Stimulated activated CD4-positive, alpha-beta T cell treated with anti-CD3 and anti-CD28 coated beads, Interleukin-2, amount 100 ng/mL, for 48 hours (primary cell): ENCODE measurements at places on chromosomes 4 and X.

- peak; percentile 7 for DNase-seq
Measured at GRCh38 chr4:73257651-73258435, 755 bp downstream of the ANKRD17 start.

- DNase-seq = no peak
Measured at GRCh38 chr4:139962130-139962684, 191.8 kb downstream of the MAML3 start.

DNA sequence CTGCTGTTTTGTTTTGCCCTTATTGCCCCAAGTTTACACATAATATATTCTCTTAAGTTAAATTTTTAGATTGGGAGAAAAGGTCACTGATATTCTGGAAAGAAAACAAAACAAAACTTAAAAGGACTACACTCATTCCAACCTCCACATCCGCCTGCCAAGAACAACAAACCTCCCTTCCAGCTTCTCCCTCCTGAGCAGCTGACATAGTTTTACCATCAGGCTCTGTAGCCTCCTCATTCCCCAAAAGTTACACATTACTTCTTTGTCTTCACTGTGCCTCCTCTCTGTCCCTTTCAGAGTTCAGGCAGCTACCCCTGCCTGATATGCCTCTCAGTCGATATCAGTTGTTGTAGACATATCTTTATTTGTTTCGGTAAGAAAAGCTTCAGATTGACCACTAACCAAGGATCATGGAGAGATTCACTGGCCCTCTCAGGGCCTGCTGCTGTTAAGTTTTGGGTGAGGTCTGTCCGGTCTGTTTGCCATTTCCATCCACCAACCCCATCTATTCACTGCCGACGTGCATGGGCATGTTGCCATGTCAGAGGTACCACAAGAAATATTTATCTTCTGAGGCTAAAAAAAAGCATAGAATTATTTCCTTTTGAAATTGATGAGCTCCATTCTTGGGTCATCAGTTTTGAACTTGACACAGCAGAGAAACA is 164.1 kb downstream of the GASK1B start:
- DNase-seq = no peak

GRCh38 chrX:41481264-41482109 is 34.3 kb downstream of the NYX start:
- DNase-seq = no peak

- no peak for DNase-seq
Measured at GRCh38 chr4:17758485-17758884, 22.9 kb downstream of the FAM184B start.

DNA sequence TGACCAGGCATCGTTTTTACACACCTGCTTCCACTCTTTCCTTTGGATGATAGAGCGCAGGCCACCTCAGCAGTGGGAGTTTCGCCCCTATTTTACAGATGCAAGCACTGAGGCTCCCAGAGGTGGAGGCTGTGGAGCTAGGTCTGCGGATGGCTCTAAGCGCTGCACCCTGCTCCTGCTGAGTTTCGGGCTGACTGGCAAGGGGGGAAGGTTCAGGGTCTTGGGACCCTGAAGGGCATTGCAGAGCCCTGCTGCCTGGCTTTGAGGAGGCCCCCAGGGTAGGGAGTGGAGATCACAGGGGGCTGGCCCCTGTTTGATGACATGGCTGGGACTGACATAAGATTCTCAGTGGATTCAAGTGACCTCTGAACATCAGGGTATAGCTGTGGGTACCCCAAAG is 62.8 kb upstream of the NKX1-1 start:
- DNase-seq = no peak

DNA sequence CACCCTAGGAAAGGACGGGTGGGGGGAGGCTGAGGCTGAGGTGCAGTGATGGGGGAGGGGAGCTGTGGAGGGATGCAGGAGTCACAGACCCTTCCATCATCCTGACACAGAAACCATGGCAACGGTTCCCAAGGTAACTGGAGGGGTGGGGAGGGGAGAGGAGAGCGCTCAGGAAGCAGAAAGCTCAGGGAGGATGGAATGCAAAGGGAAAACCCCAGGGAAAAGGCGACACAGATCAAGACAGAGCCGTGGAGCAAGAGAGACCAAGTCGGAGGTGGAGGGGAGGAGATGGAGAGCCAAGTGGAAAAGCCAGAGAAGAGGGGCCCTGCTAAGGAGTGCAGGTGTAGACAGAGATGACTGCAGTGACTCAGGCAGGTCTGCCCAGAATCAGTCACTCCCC is 14.5 kb downstream of the L1CAM start:
- DNase-seq = no peak

GRCh38 chr4:180134091-180134866 is 2108.9 kb upstream of the TENM3 start:
- no peak for DNase-seq
